Skin of body (tissue), 3 donors: ENCODE measurements at places on chromosomes 4 and X. TPM values are rescaled to one million over a fixed set of nuclear protein-coding genes. Genes with fewer than 3 reads are reported as not detected.

Gene FABP2
- not detected for total RNA-seq

Gene CABS1
- total RNA-seq, result not detected

Gene STARD8
- 4.5 TPM for total RNA-seq

Gene TCEAL7
- 44.0 TPM for total RNA-seq

Gene NAA10
- 25.9 TPM for total RNA-seq

Gene TBCK
- total RNA-seq, result 56.3 TPM

Gene MFAP3L
- total RNA-seq, result 10.5 TPM

Gene TRAM1L1
- total RNA-seq, result 3.2 TPM

Gene TLL1
- 5.8 TPM for total RNA-seq

Gene FMR1NB
- not detected for total RNA-seq

Gene CFAP299
- not detected for total RNA-seq

Gene MAGEE1
- total RNA-seq, result 2.0 TPM

Gene HAND2
- 1.1 TPM for total RNA-seq

Gene HTT
- 56.2 TPM for total RNA-seq

Gene RHOH
- total RNA-seq, result 1.7 TPM

Gene TMEM35A
- total RNA-seq, result 0.79 TPM

Gene DUX4
- total RNA-seq, result not detected

Gene GAB3
- total RNA-seq, result 4.5 TPM

Gene CTAG1A
- total RNA-seq, result not detected

Gene FAM13A
- total RNA-seq, result 71.2 TPM

Gene DDX53
- total RNA-seq, result not detected

Gene FGFBP1
- 17.6 TPM for total RNA-seq

Gene XG
- total RNA-seq, result 7.5 TPM

Gene TRIM75
- not detected for total RNA-seq

Gene PCGF3
- total RNA-seq, result 43.7 TPM

Gene APBB2
- total RNA-seq, result 82.9 TPM

Gene AREG
- 28.7 TPM for total RNA-seq

Gene ABCG2
- 7.0 TPM for total RNA-seq

Gene GPRASP1
- total RNA-seq, result 12.4 TPM

Gene GLRB
- 2.4 TPM for total RNA-seq

Gene RASL11B
- 21.5 TPM for total RNA-seq

Gene GATA1
- 1.1 TPM for total RNA-seq

Gene IL2RG
- 2.6 TPM for total RNA-seq

Gene EPGN
- 29.6 TPM for total RNA-seq

Gene SMR3B
- total RNA-seq, result not detected

Gene SPANXN4
- not detected for total RNA-seq

Gene TBC1D14
- 35.0 TPM for total RNA-seq

Gene PLAC8
- 10.5 TPM for total RNA-seq

Gene CDS1
- total RNA-seq, result 9.9 TPM

Gene TMPRSS11E
- 12.3 TPM for total RNA-seq

Gene ZCCHC18
- 0.79 TPM for total RNA-seq

Gene CHST7
- total RNA-seq, result 4.3 TPM

Gene C1GALT1C1
- total RNA-seq, result 28.5 TPM

Gene HPGDS
- total RNA-seq, result 9.6 TPM

Gene PRICKLE3
- total RNA-seq, result 8.1 TPM

Gene TCEAL1
- 21.2 TPM for total RNA-seq

Gene MAGIX
- 1.4 TPM for total RNA-seq
